Stimulated activated CD8-positive, alpha-beta memory T cell treated with anti-CD3 and anti-CD28 coated beads, Interleukin-4, amount 100 ng/mL, for 1 hour (primary cell): ENCODE measurements at places on chromosomes 7 and 10.

DNA sequence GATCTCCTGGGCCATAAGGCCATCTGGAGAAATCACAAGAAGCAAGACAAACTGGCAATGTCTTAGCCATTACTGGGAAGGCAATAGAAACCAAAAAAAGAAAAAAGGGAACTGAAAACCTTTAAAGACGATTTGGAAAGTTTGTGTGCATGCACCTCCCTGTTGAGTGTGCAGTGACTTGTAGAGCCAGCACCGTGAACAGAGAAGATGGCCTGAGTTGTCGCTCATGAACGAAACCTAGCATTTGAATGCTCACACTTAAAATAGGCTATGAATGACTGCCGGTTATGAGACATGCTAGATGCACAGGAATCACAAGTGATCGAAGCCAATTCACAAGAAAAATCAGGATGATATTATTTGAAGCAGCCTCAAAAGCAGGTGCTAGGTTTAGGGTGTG lies 151.3 kb upstream of the ADO start:
- DNase-seq, result no peak

GRCh38 chr7:123752534-123752933 lies 3.7 kb upstream of the WASL start:
- no peak for DNase-seq

GRCh38 chr7:45985902-45986301 lies 64.8 kb upstream of the IGFBP3 start:
- no peak for DNase-seq

- no peak for DNase-seq
Measured at GRCh38 chr7:73970801-73971229, 57.2 kb upstream of the ELN start.

DNA sequence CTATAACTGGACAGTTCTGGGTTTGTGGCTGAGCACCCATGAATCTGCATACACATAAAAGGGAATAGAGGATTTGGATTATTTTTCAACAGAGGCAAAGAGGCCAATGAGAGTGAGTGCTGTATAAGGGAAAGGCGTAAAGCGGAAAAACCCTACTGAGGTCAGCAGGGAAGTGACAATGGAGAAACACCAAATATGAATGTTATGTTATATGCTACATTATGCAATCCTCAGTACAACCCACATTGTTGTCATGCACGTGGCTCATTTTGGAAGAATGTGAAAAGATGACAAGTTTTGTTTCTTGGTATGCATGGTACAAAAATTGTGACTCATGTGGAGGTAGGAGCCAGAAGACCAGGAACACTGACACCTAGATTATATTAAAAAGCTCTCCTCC lies 113.6 kb upstream of the AMPH start:
- DNase-seq, result no peak

DNA sequence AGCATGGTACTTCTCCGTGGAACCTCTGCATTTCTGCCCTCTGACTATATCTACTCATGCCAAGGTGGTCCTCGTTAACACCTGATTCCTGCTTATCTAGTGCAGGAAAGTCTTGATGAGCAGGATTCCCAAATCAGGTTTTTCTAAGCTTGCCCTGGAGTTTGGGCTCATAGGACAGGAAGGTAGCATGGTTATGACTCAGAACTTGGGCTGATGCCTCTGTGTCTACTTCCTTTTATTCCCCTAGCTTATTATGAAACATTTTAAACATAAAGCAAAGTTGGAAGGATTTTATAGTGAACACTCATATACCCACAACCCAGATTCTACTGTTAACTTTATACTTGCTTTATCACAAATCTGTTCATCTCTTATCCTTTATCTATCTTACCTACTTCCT lies 5.6 kb downstream of the SUFU start:
- DNase-seq, result no peak

DNA sequence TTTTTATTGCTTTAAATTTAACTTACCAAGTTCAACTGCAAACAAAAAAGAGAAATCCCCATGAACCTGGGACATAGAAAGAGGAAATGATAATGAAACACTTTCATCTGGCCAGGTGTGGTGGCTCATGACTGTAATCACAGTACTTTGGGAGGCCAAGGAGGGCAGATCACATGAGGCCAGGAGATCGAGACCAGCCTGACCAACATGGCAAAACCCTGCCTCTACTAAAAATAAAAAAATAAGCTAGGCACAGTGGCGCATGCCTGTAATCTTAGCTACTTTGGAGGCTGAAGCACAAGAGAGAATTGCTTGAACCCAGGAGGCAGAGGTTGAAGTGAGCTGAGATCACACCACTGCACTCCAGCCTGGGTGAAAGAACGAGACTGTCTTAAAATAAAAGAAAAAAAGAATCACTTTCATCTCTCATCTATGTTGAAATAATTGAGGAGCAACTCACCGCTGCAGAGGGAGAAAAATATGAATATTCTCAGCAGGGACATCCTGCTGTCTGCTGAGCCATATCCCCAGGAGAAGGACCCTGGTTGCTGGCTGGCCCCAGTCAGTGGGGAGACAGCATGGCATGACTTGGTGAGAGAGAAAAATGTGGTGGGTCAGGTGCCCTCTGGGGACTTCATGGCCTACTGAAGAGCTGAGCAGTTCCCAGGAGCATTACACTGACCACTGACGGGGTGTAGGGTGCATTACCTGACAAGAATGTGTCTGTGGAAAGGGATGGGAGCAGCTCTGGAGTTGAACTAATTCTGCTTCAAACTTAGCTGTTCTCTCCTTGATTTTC lies 22.8 kb upstream of the TARP start:
- DNase-seq, result no peak

DNA sequence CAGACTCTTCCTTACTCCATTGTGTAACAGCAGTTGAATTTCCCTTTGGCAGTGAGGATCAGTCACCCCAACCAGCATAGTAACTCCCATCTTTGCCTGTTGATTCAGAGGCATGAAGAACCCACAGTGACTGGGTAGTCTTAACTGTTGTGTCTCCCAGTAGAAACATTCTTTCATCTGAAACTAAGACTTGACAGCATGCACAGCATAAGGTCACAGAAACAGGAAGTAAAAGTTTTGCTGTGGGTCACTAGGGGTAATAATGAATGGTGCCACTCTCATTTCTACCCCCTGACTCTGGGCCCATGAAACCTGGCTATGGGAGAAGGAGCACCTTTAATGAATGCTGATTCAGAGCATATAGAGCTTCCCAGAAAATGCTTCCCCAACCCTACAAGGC lies 8.3 kb upstream of the FRMPD2 start:
- no peak for DNase-seq

DNA sequence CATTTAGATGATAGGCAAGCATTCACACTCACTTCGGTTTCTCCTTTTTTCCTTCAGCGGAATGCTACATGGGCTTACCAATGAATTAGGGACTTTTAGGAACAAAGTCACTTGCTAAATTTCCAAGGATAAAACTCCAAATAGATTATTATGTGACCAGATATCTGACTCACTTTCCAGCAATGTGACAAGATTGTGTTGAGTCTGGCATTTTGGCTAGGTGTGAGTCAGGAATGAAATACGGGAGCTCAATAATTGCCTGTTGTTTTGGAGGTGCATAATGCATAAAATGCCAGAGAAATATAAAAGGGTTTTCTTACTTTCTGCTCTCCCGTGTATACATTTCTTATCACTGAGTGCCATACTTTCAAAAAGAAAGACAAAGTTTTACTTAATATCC lies 721.1 kb downstream of the KCNMA1 start:
- no peak for DNase-seq

- DNase-seq, result no peak
Measured at GRCh38 chr7:50310956-50311355, 6.4 kb downstream of the IKZF1 start.
